ENCODE measurements at places on chromosomes 1 and 21.

DNA sequence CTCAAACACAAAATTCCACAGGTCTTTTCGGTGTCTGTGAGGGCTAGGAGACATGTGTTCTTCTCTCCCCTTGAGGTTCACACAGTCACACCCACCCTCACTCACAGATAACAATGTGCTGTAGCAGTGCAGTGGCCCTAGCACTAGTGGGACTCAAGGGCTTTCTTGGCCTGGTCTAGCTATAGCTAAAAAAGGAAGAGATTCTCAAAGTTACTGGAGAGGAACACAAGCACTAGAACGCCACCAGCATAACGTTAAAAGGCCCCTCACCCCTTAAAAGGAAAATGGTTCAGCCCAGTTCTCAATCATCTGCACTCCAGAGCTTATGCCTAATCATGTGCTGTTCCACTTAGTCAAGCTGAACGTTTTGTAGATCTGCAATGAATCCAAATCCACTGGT lies 39.5 kb downstream of the RGS8 start:
- no peak for DNase-seq

GRCh38 chr1:187630653-187631380 lies 802.1 kb downstream of the PLA2G4A start:
- no peak for DNase-seq

DNA sequence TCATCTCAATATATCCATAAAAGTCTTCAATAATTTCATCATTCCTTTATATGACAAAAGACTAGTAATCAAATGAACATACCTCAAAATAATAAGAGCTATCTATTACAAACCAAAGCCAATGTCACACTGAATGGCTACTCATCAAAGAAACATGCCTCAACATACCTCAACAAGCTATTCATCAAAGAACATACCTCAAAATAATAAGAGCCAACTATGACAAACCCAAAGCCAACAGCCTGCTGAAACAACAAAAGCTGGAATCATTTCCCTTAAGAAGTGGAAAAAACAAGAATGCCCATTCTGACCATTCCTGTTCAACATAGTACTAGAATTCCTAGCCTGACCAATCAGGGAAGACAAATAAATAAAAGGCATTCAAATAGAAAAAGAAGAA lies 1373.7 kb downstream of the BRINP3 start:
- DNase-seq = no peak

DNA sequence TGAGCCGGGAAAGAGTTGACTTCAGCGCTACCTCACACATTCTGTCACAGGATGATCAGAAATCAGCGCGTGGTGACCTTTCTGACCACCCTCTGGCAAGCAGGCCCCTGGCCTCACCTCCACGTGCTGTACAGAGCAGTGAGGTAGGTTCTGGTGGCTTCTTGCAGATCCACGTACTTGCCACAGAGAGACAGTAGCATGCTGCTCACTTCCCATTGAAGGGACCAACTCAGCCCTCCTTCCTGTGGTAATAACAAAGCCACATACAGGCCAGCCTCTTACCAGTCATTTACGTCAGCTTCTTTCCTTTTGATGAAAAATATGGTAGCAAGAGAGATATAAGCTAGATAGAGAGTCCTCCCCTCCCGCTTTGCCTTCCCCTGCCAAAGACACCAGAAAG lies 200.7 kb downstream of the CHRM3 start:
- DNase-seq = no peak

- DNase-seq = no peak
Measured at GRCh38 chr1:21066356-21067012, 110.2 kb downstream of the EIF4G3 start.

Measured in stimulated activated CD8-positive, alpha-beta memory T cell treated with anti-CD3 and anti-CD28 coated beads, Interleukin-15, amount 100 ng/mL, for 24 hours (primary cell).